ENCODE measurements at places on chromosomes 16 and 17.

GRCh38 chr16:30951750-30952149, 2.9 kb downstream of the ORAI3 start:
- DNase-seq: no peak

GRCh38 chr16:70161350-70161749, 12.2 kb upstream of the CLEC18C start:
- DNase-seq: no peak

- DNase-seq: no peak
Observed at GRCh38 chr17:41340934-41341861, 9.4 kb downstream of the KRT33A start.

- peak; percentile 30 for DNase-seq
Observed at GRCh38 chr16:70689035-70689969, 3.4 kb upstream of the MTSS2 start.

DNA sequence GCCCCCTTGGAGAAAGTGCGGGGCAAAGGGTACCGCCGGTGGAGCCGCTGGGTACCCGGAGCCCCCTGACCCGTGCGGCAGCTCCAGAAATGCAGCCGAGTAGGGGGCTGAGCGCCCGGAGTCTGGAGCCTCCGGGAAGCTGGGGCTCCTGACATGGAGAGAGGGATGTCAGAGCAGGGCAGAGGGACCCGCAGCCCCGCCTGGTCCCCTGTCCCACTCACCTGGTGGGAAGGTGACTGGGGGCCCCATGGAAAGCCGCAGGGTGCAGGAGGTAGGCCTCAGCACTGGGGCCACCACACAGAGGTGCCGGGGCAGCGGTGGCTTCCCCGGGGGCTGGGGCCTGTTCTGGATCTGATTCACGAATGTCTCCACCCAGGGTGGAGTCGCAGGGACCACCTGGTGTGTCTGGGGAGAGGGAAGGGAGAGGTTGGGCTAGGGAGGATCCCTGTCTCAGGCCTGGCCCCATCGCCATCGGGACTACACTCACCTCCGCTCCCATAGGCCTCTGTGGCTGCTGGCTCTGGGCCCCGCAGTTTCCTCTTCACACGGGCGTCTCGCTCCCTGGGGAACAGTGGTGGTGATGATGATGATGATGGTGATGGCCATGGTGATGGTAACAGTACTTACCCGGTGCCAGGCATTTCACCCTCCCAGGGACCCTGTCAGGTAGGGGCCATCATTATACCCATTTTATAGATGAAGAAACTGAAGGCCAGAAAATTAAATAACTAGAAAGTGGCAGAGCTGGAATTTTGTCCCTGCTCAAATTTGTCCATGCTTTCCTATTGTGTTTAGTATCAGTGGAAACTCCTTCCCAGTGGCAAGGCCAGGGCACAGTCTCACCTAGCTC, 5.2 kb downstream of the TBX6 start:
- DNase-seq: no peak

DNA sequence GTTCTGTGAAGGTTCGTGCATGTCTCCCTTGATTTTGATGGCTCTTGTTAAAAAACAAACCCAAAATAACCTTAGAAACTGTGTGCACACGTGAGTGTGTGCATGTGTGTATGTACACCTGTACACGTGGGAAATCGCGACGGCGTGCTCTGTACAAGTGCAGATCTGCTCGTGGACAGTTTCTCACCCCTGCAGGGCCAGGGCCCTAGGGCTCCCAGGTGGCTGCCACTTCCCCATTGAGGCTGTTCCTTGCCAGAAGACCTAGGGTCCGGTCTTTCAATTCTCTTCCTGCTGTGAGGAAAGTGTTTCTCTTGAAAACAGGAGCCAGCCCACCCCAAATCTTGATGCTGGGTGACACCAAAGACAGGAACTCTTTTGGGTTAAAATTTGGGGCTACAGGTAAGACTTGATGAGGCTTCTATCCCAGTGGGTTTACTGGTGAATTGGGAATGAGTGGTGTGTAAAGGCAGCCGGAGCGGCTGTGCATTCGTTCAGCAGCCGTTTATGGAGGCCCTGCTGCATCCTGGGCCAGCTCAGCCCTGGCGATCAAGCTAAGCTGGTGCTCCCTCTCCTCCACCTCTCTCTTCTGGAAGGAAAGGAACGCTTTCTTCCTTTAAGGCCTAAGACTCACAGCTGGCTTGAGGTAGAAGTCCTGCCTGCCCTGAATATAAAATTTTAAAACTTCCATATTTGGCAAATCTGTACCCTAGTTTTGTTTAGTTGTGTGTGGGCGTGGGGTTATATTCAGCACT, 137.9 kb downstream of the CLEC16A start:
- DNase-seq: no peak

DNA sequence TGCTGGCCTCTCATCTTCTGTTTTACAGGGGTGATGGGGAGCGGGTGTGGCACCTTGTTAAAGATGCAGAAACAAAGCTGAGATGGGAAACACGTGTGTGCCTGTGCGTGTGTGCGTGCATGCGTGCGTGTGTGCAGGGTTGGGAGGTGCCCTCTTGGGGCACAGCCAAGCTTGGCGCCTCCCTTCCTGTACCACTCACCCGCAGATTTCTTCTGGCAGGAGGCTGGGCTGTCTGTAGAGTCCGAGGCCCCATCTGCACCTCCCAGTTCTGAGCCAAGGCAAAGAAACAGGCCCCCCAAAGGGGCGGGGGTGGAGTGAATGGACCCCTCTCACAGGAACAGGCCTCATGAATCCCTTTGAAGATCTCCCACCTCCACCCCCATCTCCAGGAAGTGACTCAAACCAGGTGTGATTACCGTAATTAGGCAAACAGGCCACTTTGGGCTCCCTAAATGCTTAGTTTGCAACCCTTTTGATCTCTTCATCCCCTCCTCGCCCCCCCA, 20.9 kb downstream of the TNS4 start:
- DNase-seq: no peak

DNA sequence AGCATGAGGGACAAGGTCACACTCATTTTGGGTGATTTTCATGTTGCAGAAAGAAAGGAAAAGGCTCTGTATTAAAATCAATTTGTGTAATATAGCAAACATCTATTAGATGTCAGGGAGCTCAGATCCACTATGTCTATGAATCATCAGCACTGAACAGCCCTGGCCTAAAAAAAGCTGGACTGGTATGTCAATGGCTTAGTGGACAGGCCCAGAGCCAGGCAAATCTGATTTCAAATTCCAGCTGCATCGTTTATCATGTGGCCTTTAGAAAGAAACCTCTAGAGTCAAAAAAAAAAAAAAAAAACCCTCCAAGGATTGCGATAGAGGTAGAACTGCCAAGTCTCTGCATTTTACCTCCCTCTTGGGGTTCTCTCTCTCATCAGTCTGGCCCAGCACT, 5.4 kb downstream of the GAS7 start:
- DNase-seq: no peak

- DNase-seq: no peak
Observed at GRCh38 chr17:37671028-37671823, 28.0 kb upstream of the DDX52 start.

DNA sequence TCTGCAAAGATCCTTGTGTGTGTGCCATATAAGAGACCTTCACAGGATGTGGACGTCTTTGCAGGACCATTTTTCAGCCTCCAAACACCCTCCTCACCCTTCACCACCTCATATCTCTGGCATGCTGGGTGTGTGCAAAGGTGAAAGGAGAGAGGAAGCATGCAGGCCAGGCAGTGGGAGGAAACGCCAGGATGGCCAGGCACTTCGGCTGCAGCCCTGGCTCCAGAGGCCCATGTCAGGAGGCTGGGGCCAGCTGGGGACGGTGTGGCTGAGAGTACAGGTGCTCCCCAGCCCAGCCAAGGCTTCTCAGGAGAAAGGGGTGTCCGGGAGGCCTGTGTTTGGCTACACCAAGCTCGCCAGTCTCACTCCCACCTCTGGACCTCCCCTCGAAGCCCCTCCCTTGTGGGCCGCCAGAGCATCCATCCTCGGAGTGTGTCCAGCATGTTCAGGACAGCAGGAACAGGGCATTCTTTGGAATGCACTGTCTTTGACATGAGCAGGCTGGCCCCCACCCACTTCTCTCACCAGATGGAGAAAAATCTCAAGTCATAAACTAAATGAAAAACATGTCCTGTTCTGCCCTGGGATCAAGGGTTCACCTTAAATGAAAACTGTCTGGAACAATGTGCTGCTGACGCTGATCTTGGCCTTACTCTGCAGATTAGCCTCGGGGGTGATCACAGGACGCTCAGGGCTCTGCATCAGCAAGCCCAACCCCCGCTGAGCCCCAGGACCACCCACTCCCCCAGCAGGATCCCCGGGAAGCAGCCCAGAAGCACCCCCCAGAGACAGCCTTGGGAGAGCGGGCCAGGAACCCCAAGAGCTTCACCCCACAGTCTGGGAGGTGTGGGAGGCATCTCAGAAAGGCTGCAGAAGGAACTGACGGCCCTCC, 15.9 kb downstream of the PEMT start:
- no peak for DNase-seq

- peak; percentile 9 for DNase-seq
Observed at GRCh38 chr16:87486713-87487247, 6.0 kb downstream of the ZCCHC14 start.

DNA sequence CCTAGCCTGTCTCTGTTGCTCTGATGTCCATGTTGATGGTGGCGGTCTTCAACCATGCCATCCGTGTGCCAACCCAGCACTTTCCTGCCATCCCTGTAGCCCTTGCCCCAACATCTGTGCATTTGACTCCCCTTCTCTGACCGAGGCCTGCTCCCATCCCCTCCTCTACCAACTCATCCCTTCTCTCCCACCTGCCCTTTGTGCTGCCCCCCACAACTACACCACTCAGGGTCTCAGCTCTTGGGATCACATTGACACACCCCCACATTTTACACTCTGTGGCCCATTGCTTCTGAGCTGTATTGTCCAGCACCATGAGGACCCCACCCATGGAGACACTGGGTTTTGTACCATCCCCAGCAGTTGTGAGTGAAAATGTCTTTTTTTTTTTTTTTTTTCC, 11.6 kb downstream of the HS3ST3B1 start:
- no peak for DNase-seq

DNA sequence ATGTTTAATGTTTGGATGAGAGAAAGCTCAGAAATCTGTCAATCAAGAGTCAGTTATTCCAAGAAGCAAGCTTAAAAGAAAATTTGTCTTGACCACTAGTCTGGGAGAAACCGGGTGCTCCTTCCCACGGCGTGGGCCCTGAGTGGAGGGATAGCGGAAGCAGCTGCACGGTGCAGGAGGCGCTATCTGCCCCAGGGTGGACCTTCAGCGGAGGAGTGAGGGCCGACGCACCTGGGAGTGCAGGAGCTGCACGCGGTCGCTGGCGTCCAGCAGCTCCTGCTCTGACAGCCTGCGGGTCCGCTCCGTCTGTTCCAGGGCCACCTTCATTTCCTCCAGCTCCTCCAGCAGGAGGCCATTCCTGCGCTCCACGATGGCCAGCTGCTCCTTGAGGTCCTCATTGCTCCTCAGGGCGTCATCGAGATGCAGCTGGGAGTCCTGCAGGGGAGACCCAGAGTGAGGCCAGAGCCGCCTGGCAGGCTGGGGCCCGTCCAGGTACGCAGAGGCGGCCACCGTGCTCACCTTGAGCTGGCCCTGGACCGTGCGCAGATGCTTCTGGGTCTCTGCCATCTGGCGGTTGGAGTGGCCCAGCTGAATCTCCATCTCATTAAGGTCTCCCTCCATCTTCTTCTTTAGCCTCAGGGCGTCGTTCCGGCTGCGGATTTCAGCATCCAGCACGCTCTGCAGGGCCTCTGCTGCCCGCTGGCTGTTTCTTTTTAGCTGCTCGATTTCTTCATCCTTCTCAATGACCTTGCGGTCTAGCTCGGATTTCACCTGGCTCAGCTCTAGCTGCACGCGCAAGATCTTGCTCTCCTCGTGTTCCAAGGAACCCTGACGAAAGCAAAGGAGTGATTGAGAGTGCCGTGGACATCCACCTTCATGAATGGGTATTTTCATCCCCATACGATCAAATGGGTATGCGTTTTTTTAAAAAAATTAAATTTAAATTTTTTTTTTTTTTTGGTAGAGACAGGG, 63.5 kb downstream of the MYH13 start:
- peak; percentile 52 for DNase-seq

- DNase-seq: peak; percentile 39
Observed at GRCh38 chr16:69709456-69710084, 16.8 kb downstream of the NQO1 start.

GRCh38 chr16:77938913-77939312, 83.4 kb upstream of the CLEC3A start:
- no peak for DNase-seq

DNA sequence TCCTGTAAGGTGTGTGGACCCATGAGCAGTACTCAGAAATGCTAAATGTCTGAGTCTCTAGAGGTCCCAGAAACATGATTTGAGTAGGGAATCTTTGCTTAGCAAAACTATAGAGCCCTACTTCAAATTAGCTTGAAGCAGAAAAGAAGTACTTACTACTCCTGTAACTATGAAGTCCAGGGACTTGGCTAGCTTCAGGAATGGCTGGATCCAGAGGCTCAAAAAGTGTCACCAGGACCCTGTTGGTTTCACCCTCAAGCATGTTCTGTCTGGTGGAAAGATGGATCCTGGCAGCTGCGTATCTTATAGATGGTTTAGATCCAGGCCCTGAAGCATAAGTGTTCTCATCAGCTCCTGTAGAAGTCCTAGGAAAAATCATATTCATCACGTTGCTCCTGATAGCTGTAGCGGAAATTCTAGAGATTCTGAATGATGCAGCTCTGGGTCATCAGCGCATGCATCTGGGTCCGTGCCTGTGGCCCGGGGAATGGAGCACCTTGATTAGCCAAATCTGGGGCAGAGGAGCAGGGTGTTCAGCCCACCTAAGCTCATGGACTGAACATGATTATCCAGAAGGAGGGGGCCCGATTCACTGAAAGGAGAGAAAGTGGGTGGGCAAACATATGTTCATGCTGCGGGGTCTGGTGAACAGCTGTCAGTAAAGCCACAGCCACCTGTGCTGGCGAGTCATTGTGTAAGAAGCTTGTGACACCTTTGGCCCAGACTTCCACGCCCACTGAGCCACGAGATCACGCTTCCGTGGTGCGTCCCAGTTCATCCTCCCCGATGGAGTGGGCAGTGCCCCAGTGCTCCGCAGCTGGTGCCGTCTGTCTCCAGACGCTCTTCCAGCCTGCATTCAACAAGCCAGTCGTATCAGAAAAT, 260.6 kb downstream of the CPPED1 start:
- peak; percentile 94 for DNase-seq

- no peak for DNase-seq
Observed at GRCh38 chr16:88678224-88678979, 7.9 kb downstream of the SNAI3 start.

GRCh38 chr17:21523497-21524210, 147.5 kb downstream of the KCNJ12 start:
- peak; percentile 43 for DNase-seq

DNA sequence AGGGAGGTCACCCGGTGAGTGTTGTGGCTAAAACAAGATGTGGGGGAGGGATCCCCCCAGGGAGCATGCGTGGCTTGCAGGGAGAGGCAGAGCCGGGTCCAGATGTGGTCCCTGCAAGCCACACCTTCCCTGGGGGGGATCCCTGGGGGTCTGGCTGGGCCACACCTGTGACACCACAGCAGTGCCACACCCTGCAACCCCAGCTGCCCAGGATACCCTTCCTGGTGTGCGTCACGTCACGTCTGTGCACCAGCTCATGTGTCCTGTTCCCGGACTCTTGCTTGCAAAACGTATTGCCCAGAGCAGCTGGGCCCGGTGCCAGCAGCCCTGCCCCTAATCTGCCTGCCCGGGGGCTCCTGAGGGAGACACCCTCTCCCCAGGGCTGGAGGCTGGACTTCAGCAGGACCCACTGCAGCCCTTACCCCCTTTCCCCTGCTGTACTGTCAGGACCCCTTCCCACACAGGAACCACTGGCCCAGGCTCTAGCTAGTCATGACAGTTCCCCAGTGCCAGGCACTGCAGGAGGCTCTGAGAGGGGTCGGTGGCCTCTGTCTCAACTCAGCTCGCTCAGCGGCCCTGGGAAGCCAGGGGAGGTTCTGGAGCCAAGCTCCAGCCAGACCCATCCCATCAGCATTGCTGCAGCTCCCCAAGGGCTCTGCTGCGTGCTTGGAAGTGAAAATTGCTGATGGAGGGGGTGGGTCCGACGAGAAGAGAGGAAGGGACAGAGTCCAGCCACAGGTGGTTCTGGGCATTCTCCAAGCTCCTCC, 25.8 kb upstream of the ACSF3 start:
- DNase-seq: no peak

Measured in NCI-H524 (cell line).